ENCODE measurements at places on chromosomes 5 and 9.

DNA sequence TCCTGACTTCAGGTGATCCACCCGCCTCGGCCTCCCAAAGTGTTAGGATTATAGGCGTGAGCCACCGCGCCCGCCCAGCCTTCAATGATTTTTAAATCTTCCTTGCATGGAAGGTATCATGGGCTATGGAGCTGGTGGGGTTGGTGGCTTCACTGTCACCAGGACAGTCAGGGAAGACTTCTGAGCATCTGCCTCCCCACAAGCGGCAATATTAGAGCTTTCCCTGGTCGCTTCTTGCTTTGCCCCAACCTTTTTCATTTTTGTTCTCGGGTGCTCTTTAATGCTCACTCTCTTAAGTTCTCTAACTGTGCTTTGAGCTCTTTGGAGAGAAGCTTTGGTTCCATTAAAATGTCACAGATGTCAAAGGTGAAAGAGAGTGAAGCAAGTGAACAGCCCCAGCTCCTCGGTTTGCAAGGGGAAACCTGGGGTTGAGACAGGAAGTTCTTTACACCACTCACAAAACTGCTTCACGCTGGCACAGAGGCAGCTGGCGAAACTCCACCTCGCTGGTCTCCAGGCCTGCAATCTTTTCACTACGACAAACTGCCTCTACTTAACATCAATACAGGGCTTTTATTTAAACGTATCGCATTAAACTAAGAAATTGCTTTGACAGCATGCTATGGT is 142.5 kb upstream of the RETREG1 start:
- no peak for DNase-seq

DNA sequence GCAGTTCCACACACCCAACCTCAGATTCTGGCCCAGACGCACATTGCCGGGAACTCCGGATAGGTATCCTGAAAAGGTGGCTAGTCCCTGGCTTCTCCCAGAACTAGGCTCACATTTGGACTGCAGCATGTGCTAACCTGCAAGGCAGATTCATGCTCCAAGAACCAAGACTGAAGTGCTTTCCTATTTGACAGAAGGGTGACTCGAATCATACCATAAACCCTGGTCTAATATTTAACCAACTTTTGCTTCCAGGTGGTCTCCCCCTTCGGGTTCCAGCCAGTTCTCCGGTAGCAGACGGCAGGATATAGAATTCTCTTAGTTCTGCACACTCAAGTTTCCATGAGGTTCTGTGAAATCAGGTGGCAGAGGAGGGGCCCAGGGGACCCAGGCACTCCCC is 7.6 kb downstream of the PTGES start:
- DNase-seq, result no peak

DNA sequence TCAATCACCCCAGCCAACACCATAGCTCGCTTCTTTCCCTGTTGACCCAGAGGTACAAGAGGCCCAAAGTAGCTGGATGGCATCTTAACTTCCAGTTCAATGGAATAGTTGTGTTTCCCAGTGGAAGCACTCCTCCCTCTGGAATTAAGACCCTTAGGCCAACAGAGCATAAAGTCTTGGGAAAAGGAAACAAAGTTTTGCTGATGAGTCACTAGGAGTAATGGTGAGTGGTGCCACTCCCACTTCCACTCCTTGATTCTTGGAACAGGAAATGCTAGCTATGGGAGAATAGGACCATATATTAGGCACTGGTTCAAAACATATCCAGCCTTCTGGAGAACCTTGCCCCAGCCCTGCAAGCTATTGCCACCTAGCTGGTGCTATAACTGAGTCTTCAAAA is 44.7 kb upstream of the LMX1B start:
- DNase-seq, result no peak

- no peak for DNase-seq
Observed at GRCh38 chr5:73336366-73336765, 112.2 kb downstream of the FOXD1 start.

GRCh38 chr5:151870820-151871219 is 53.8 kb downstream of the GLRA1 start:
- DNase-seq, result no peak
